ENCODE measurements at places on chromosomes 11 and 22.
A peak's percentile ranks its signal among the peaks of the same experiment; 100 is the strongest.

- no peak overlapping the region for H3K4me3 ChIP-seq
- no peaks in the 10 kb centered on the region for H3K27me3 ChIP-seq
- H3K36me3 ChIP-seq: no peaks in the 10 kb centered on the region
- no peak for DNase-seq
Observed at GRCh38 chr22:28909375-28909774, 26.0 kb downstream of the ZNRF3 start.

- no peak for DNase-seq
- H3K4me1 ChIP-seq: peaks cover 6% of the 10 kb centered on the region
- H3K27me3 ChIP-seq: no peaks in the 10 kb centered on the region
- no peak overlapping the region for H3K27ac ChIP-seq
- no peak overlapping the region for H3K4me3 ChIP-seq
- no peaks in the 10 kb centered on the region for H3K36me3 ChIP-seq
Observed at GRCh38 chr22:48741540-48741939, 1086.1 kb downstream of the BRD1 start.

DNA sequence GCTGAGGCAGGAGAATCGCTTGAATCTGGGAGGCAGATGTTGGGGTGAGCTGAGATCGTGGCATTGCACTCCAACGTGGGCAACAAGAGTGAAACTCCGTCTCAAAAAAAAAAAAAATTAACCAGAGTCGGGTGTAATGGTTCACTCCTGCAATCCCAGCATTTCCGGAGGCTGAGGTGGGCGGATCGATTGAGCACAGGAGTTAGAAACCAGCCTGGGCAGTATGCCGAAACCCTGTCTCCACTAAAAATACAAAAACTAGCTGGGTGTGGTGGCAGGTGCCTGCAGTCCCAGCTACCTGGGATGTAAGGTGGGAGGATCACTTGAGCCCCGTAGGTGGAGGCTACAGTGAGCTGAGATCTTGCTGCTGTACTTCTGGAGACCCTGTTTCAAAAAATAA lies 1.5 kb downstream of the RANGAP1 start:
- H3K27ac ChIP-seq: peak overlapping the region; percentile 96
- H3K4me3 ChIP-seq: peak overlapping the region; percentile 81

DNA sequence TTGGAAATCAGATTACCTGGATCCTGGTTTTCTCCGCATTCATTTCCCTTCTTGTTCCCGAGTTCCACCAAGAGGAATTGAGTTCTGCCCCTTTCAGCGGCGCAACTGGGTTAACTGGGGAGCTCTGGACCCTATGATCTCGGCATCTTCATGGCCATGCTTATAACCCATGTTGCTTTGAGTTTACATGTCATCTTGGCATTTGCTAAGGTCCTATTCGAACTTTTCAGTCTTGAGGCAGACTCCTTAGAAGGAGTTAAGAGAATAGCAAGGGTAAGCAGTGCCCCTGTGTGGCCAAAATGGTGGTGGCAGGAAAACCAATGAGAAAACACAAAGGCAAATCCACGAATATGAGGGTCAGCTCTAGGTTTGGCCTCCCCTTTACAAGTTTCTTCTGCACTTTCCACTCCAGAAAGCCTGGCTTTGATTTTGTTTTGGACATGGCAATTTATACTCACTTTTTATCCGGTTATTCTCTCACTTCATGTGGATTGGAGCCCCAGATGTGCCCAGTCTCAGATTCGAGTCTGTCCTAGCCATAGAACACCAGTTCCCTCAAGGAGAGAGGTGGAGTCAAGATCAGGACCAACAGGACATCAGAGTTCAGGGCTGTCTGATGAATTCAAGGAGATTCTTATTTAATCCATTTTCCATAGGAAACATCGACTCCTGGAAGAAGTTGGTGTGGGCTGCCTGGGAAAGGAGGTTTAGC lies 55.3 kb upstream of the FBXO3 start:
- no peak overlapping the region for H3K27ac ChIP-seq
- no peaks in the 10 kb centered on the region for H3K36me3 ChIP-seq
- peaks cover 69% of the 10 kb centered on the region for H3K27me3 ChIP-seq
- peak; percentile 64 for DNase-seq

- no peak for DNase-seq
- peaks cover 23% of the 10 kb centered on the region for H3K4me1 ChIP-seq
- H3K4me3 ChIP-seq: no peak overlapping the region
- no peaks in the 10 kb centered on the region for H3K36me3 ChIP-seq
- H3K27ac ChIP-seq: no peak overlapping the region
Observed at GRCh38 chr11:134634897-134635831, 223.1 kb upstream of the B3GAT1 start.

DNA sequence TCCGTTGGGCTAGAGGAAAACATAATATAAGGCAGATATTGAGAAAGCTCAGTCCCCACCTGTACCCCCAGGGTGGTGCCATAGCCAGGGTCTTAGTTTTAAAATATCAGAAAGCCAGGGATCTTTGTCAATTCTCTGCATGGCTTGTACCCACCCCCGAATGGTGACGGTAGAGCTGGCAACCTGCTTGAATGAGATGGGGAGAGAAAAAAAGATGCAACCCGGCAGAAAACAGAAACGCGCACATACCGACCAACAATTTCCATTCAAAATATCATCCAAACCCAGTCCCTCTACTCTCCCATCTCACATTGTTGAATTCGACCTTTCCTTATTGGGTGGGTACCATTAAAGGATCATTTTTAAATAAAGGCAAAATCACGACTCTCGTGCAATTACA lies 543.9 kb downstream of the MIAT start:
- H3K4me1 ChIP-seq: peaks cover 44% of the 10 kb centered on the region
- peak overlapping the region; percentile 97 for H3K27ac ChIP-seq
- H3K27me3 ChIP-seq: peaks cover 8% of the 10 kb centered on the region
- no peak overlapping the region for H3K4me3 ChIP-seq
- no peaks in the 10 kb centered on the region for H3K36me3 ChIP-seq
- DNase-seq: no peak

GRCh38 chr11:33542921-33543320 lies 157.7 kb downstream of the C11orf91 start:
- H3K36me3 ChIP-seq: no peaks in the 10 kb centered on the region
- H3K27ac ChIP-seq: no peak overlapping the region
- DNase-seq: no peak
- H3K27me3 ChIP-seq: peaks cover 42% of the 10 kb centered on the region
- H3K4me3 ChIP-seq: no peak overlapping the region
- H3K4me1 ChIP-seq: no peaks in the 10 kb centered on the region

GRCh38 chr11:45884596-45885185 lies 760 bp upstream of the MAPK8IP1 start:
- peaks cover 37% of the 10 kb centered on the region for H3K27me3 ChIP-seq
- no peak overlapping the region for H3K27ac ChIP-seq
- H3K36me3 ChIP-seq: peaks cover 1% of the 10 kb centered on the region
- H3K4me3 ChIP-seq: peak overlapping the region; percentile 70
- DNase-seq: no peak
- H3K4me1 ChIP-seq: peaks cover 7% of the 10 kb centered on the region

GRCh38 chr11:6431861-6432260 lies 8.9 kb downstream of the HPX start:
- no peak for DNase-seq
- peaks cover 5% of the 10 kb centered on the region for H3K4me1 ChIP-seq
- no peak overlapping the region for H3K27ac ChIP-seq
- no peaks in the 10 kb centered on the region for H3K27me3 ChIP-seq

- peaks cover 5% of the 10 kb centered on the region for H3K36me3 ChIP-seq
- peaks cover 14% of the 10 kb centered on the region for H3K4me1 ChIP-seq
- peaks cover 9% of the 10 kb centered on the region for H3K27me3 ChIP-seq
- no peak overlapping the region for H3K4me3 ChIP-seq
Observed at GRCh38 chr11:69210310-69211035, 54.7 kb downstream of the SMIM38 start.

DNA sequence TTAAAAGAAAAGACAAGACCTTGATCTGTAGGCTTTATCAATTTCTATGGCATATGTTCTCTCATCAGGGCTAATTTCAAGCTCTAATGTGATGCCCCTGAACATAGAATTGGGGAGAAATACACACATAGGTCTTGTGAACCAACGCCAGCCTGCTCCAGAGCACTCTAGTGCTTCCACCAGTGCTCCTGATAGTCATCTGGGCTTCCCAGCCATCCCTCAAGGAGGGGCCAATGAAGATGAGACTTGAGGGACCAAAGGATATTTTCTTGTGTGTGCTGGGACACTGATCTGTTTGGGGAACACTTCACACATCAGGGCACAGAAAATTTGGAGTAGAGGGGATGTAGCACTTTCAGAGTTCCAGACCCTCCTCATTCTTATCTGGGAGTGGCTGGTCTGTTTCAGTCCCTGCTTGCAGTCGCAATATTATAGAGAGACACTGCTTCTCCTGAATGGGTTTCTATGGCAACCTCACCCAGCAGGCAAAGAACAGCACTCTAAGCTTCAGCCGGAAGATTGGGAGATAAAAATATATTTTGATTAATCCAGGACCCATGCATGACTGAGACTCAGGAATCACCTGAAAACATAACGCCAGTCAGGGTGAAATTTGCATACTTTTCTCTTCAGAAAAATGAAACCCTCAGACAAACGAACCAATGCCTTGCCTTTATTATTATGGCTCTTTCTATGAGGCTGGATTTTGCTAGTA lies 28.4 kb upstream of the SCN3B start:
- H3K27me3 ChIP-seq: peaks cover 51% of the 10 kb centered on the region
- H3K27ac ChIP-seq: no peak overlapping the region
- no peaks in the 10 kb centered on the region for H3K36me3 ChIP-seq

DNA sequence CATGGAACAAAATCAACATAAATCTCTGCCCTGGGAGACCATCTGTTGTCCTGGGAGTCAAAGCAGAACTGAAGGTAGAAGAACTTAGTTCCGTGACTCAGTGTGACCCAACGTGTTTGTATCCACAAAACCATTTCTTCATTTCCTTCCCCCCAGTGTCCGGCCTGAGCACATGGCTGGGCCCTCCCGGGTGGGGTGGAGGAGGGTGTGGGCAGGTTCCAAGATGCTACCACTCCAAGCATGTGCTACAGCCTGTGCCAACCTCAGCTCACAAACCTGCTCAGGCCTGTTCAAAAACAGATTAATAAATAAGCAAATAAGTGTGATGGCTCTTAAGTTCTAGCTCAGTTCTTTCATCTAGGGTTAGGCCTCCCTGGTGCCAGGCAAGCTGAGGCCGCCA lies 55.3 kb downstream of the SHANK2 start:
- no peaks in the 10 kb centered on the region for H3K27me3 ChIP-seq
- no peaks in the 10 kb centered on the region for H3K36me3 ChIP-seq
- no peak for DNase-seq
- no peak overlapping the region for H3K4me3 ChIP-seq

GRCh38 chr11:22733475-22734248 lies 67.3 kb downstream of the GAS2 start:
- no peaks in the 10 kb centered on the region for H3K27me3 ChIP-seq
- no peak for DNase-seq
- H3K4me1 ChIP-seq: peaks cover 13% of the 10 kb centered on the region
- H3K4me3 ChIP-seq: no peak overlapping the region

DNA sequence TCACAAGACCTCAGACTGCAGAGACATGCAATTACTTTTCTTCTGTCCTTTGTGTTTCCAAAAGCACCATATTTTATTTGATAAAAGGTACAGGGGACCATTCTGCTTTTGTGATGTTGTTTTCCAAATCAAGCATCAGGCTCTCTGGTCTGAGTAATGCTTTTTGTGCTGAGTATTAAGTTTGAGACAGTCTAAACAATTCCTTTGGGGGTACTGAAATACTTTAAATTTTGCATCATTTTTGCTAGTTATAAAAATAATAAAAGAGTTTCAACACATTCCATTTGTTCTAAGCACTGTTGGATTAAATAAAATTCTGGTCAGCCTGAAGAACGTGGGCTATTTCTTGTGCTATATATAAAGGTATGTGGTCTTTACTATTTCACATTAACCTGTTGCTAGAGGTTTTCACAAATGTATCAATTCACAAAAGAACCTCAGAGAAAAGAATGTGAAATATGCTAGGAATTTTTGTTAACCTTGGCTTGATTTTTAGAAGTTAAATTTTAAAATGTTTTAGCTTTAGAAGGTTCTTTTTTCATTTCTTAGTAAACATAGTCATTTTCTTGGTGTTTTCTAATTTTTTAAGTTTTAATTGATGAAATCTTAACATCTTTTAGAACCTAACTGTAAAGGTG lies 61.6 kb downstream of the C22orf31 start:
- H3K36me3 ChIP-seq: peaks cover 9% of the 10 kb centered on the region
